ENCODE measurements at places on chromosomes 6 and 20.
A peak's percentile ranks its signal among the peaks of the same experiment; 100 is the strongest.

- no peak for DNase-seq
- no peak overlapping the region for H3K27ac ChIP-seq
- no peaks in the 10 kb centered on the region for H3K4me1 ChIP-seq
- H3K4me3 ChIP-seq = no peak overlapping the region
- H3K36me3 ChIP-seq = no peaks in the 10 kb centered on the region
Observed at GRCh38 chr6:30136570-30137286, 788 bp downstream of the TRIM40 start.

DNA sequence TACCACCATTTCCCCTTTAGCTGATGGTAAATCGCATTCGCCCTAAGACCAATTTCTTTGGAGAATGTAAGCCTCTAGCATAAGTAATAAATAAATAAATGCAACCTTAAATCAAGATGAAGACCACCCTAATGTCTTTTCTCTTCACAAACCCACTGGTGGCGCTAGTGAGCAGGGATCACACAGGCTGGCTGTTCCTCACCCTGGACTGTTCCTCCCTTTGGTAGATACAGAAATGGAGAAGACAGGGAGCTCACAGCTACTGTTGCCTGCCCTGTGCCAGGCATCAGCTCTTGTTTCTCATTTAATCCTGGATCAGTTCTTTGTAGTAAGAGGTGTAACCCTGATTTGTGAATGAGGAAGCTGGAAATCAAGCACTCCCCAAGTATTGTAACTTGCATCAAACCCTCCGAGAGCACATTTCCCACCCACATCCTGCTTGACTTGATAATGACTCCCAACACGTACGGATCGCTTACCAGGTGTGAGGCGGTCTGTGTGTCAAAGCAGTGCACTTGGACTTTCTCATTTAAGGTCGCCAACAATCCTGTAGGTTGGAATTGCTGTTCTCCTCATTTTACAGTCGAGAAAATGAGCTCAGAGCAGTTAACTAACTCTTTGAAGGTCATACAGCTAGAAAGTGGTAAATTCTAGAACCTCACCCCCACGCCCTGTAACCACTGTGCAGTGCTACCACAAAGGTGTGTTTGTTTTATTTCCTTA, 236.1 kb downstream of the TSHZ2 start:
- H3K27ac ChIP-seq = peak overlapping the region; percentile 42
- peaks cover 11% of the 10 kb centered on the region for H3K4me1 ChIP-seq
- H3K36me3 ChIP-seq = peaks cover 13% of the 10 kb centered on the region
- peak; percentile 26 for DNase-seq
- peaks cover 12% of the 10 kb centered on the region for H3K27me3 ChIP-seq
- no peak overlapping the region for H3K4me3 ChIP-seq

- no peak overlapping the region for H3K27ac ChIP-seq
- peaks cover 27% of the 10 kb centered on the region for H3K4me1 ChIP-seq
- peaks cover 35% of the 10 kb centered on the region for H3K27me3 ChIP-seq
- H3K4me3 ChIP-seq = no peak overlapping the region
- DNase-seq = no peak
Observed at GRCh38 chr6:147418523-147418922, 90.0 kb upstream of the SAMD5 start.

DNA sequence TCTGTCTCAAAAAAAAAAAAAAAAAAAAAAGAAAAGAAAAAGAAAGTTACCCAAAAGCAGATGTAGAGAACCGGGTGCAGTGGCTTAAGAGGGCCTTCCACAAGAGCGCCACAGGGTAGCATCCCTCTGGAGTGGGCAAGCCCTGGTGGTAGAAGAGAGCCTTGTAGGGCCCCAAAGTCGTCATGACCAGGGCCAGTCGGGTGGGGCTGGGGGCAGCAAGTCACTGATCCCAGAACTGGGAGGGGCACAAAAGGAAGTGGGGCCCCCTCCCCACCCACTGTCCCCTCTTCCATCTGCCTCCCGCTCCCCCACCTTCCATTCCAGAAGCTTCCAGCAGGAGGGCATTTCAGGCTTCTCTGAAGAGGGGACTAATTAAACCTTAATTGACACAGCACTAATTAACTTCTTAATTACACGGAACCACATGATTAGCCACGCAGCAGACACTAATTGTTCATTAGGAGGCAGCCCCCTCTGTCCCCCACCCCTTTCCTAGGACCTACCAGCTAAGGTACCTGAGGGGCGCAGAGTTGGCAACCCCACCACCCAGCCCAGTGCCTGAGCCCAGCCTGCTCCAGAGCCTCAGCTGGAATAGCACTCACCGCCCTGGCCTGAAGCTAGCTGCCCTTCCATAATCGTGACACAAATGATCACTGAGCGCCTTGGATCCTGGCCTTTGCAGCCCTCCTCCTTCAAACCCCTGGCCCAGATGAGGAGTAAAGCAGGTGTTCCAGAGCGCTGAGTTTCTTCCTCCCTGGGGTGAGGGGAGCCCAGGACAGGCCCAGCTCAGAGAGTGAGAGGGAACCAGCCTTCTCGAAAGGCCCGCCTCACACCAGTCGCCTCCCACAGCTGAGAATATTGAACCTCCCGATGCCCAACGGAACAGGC, 34.8 kb downstream of the MDFI start:
- peaks cover 37% of the 10 kb centered on the region for H3K27me3 ChIP-seq
- no peak overlapping the region for H3K27ac ChIP-seq
- H3K4me1 ChIP-seq = peaks cover 57% of the 10 kb centered on the region
- H3K4me3 ChIP-seq = no peak overlapping the region
- H3K36me3 ChIP-seq = no peaks in the 10 kb centered on the region
- DNase-seq = no peak

DNA sequence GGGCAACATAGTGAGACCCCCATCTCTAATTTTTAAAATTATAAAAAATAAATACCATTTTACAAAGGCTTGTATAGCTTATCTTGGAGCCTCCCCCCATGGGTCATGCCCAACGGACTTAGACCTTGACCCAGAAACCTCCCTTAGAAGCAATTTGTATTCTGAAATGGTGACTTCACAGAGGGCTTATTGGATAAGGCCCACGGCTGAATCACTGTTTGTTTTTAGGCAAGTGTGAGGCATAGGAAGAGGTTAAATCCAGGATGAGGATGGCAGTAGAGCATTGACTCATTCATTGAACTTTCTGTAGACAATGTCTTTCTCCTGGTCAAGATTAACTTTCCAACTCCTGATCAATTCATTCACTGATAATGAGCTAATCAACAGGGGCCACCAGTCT, 6.2 kb upstream of the SNAI1 start:
- H3K27ac ChIP-seq = no peak overlapping the region
- H3K27me3 ChIP-seq = peaks cover 9% of the 10 kb centered on the region
- DNase-seq = no peak
- H3K4me3 ChIP-seq = no peak overlapping the region
- peaks cover 23% of the 10 kb centered on the region for H3K4me1 ChIP-seq
- no peaks in the 10 kb centered on the region for H3K36me3 ChIP-seq

GRCh38 chr20:43702502-43702901, 24.3 kb downstream of the GTSF1L start:
- no peak for DNase-seq
- no peak overlapping the region for H3K27ac ChIP-seq
- H3K27me3 ChIP-seq = no peaks in the 10 kb centered on the region

DNA sequence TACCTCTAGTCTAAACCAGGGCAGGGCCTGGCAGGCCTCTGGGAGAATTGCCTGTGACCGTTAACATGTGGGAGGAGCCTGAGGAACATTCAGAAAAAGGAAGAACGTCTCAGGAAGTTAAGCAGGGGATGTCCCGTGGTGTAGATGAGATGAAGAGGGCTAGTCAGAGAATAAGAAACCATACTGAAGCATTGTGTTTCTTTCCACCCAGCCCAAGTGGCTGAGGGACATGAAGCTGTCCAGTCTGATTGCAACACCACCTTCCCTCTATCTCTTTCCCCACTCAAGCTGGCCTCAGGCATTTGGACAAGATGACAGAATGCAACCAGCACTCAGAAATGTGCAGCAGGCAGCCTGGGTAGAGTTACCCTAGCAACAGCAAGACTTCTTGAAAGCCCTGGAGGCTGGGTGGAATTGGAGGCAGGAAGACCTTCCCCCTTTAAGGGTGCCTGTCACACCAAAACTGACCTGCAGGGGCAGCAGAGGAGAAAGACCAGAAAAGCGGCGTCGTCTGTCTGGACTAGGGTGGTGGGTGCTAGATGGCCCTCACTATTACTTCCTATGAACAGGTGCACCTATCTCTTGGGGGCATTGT, 186.1 kb downstream of the UNC5CL start:
- DNase-seq = peak; percentile 30
- no peak overlapping the region for H3K27ac ChIP-seq
- H3K4me3 ChIP-seq = no peak overlapping the region
- no peaks in the 10 kb centered on the region for H3K36me3 ChIP-seq
- peaks cover 13% of the 10 kb centered on the region for H3K4me1 ChIP-seq

GRCh38 chr6:148221196-148221979, 121.2 kb upstream of the SASH1 start:
- peaks cover 17% of the 10 kb centered on the region for H3K4me1 ChIP-seq
- H3K4me3 ChIP-seq = no peak overlapping the region
- DNase-seq = no peak
- H3K36me3 ChIP-seq = no peaks in the 10 kb centered on the region
- no peak overlapping the region for H3K27ac ChIP-seq

Measured in nephron progenitor cell (in vitro differentiated cells).